Sciatic nerve (tissue), 2 donors: ENCODE measurements at places on chromosomes 3 and 15. TPM values are rescaled to one million over a fixed set of nuclear protein-coding genes. Genes with fewer than 3 reads are reported as not detected.

Gene TMCO5A
- total RNA-seq: not detected

Gene SLC27A2
- 0.36 TPM for total RNA-seq

Gene LOXL1
- 16.6 TPM for total RNA-seq

Gene FRMD5
- 6.7 TPM for total RNA-seq

Gene ANKUB1
- total RNA-seq: 2.8 TPM

Gene SOX2
- total RNA-seq: 12.4 TPM

Gene MKRN3
- 2.3 TPM for total RNA-seq

Gene FEZF2
- total RNA-seq: not detected

Gene ZNF80
- total RNA-seq: not detected

Gene AVEN
- 11.4 TPM for total RNA-seq

DNA sequence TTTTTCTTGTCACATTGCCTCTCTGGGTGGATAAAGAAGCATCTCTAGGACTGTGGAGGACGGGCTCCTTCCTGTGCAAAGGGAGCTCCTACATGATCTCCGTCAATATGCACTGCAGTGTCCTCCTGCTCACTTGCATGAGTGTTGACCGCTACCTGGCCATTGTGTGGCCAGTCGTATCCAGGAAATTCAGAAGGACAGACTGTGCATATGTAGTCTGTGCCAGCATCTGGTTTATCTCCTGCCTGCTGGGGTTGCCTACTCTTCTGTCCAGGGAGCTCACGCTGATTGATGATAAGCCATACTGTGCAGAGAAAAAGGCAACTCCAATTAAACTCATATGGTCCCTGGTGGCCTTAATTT, 478 bp downstream of the GPR15 start:
- DNase-seq: no peak

- DNase-seq: no peak
Observed at GRCh38 chr15:63160638-63161037, 3.4 kb upstream of the RPS27L start.

GRCh38 chr3:70989174-70989573, 594.4 kb downstream of the FOXP1 start:
- no peak for DNase-seq

GRCh38 chr3:50588759-50589433, 19.6 kb downstream of the HEMK1 start:
- DNase-seq: no peak

DNA sequence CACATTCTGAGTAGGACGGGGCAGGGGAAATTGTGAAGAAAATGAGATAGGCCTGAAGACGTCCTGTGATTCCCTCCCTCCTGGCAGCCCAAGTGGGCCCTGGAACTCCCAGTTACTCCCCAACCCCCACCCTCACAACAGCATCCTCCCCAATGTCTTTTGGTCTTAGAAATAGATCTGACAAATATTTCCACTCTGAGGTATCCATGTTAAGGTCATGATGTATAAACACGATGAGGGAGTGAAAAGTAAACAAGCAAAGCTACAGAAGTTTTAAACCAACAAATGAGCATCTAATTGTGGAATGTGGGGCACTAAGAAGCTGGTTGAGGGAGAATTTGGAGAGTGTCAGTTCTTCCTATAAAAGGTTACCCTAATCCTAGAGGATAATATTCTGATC, 103.7 kb upstream of the AADACL2 start:
- no peak for DNase-seq

- DNase-seq: no peak
Observed at GRCh38 chr15:85625856-85626255, 168.9 kb downstream of the KLHL25 start.

DNA sequence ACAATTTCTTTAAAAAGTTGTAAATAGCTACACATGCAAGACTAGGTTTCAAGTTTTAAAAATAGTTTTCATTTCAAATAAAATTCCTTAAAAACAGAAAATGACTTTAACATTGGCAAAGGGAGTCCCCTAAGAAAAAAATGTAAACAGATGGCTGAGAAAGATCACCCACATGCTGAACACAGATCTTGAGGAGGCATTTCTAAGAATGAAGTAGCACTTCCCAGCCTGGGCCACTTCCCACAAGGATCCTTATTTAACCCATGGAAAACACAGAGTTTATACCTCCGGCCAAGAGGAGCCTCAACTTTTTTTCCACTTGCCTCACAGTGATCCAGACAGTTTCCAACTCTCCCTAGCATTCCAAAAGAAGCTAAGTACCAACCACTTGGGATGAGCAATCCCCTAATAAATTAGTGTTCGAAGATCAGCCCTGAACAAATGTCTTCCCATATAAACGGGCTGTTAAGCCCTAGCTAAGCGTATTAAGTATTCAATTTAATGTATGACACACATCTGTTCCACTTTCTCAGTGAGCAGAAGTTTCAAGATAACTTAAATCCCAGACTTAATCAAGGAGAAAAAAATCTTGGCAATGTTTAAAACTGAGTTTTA, 61.4 kb downstream of the GADL1 start:
- DNase-seq: no peak

DNA sequence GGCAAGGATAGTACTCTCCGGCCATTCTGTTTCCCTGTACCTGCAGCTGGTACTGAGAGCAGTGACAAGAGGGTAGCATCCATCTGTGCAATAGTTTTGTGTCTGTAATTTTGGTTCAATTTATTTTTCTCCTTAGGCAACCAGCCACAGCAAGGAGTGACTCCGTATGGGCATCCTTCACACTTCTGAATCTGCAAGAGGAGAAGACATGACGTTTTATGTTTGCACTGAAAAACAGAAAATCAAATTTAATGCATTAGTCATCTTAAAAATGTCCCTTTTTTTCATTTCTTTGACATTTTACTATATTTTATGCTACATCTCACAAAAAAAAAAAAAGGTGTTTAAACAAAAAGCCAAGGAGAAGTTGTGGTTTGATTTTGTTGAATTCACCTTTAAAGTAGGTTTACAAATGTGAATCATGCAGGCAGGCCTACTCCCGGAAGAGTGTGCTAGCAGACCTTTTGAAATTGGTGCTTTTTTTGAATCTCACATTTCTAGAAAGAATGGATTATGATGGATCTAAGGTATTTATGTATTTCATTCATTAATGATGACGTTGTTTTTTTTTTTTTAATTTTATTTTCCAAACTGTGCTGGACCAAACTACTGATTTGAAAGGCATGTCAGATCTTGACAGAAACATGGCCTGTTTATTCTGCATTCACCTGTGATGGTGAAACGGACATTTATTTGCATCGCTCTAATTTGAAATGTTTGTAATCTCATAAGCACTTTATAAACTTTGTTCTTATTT, 28.1 kb downstream of the IGSF10 start:
- no peak for DNase-seq

DNA sequence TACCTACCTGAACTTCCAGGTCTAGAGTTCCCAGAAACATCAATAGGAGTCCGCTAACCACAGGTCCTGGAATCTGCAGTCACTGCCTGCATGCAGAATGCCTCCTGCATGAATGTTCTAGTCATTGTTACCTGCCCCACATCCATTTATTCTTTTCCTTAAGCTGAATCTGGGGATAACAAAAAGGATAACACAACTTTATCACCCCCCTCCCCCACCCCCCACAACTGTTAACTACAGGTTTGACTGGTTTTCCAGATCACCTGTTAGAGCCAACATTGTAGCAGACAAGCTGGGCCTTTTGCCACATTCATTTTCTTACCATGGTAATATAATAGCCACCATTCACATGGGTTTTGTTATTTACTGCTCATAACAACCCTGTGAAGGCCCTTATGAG, 4.6 kb upstream of the CTSH start:
- DNase-seq: no peak

DNA sequence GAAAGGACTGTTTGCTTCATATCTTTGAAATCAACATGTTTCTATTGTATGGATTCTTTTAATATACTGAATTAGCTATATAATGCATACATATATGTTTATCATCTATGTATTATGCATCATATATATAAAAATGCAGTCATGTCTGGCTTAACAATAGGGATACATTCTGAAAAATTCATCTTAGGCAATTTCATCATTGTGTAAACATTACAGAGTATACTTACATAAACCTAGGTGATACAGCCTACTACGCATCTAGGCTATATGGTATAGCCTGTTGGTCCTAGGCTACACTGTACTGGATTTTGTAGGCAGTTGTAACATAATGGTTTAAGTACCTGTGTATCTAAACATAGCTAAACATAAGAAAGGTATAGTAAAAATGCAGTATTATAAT, 21.7 kb downstream of the CHMP2B start:
- DNase-seq: no peak

- DNase-seq: no peak
Observed at GRCh38 chr15:51971032-51971374, 575 bp downstream of the LEO1 start.

- DNase-seq: no peak
Observed at GRCh38 chr3:186526256-186526606, 17.9 kb downstream of the CRYGS start.

DNA sequence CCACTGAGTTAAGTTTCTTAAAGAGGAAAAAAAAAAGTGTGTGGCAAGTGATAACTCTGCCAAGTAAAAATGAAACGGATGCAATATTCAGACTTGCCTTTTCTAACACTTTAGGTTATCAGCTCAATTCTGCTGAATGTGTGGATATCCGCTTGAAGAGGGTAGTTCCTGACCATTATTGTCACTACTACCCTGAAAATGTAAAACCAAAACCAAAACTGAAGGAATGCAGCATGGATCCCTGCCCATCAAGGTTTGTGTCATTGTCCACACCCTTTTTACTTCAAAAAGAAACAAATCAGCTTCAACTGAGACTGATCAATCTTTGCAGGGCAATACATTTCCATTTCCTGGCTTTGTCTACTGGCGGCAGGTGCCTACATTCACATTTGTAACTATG, 236.1 kb downstream of the ADAMTSL3 start:
- no peak for DNase-seq

DNA sequence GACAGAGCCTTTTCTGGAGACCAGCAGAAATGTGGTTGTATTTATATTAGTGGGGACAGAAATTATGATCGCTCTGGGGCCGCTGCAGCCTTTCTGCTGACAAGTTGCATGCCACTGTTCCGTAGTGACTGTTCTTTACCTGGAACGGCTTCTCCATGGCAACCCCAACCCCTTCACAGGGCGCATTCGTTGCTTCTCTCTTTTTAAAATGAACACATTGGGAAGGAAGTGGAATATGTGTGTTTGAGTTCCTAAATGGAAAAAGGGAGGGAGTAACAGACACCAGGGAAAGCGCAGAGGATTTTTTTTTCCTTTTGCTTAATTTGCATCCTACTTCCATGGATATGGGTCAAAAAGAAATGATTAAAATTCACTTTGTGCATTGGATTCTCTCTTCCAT, 482.0 kb upstream of the SUCLG2 start:
- no peak for DNase-seq

- DNase-seq: no peak
Observed at GRCh38 chr15:39193611-39194010, 387.3 kb upstream of the THBS1 start.

DNA sequence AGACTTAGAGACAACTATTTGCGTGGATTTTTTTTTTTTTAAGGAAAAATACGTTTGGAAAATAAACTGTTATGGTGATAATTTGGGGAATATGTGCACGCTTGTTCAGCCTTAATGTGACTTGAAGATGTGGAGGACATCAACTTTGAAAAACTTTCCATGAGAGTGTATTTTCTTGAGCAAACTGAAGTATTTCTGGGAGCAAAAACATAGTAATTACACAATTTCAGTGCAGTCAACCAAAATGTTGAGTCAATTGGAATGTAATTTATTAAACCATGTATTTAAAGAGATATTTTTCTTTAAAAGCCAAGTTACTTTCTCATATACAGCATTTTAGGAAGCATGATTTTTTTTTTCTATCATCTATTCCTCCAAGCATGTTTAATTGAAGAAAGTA, 80.3 kb upstream of the FLNB start:
- no peak for DNase-seq

DNA sequence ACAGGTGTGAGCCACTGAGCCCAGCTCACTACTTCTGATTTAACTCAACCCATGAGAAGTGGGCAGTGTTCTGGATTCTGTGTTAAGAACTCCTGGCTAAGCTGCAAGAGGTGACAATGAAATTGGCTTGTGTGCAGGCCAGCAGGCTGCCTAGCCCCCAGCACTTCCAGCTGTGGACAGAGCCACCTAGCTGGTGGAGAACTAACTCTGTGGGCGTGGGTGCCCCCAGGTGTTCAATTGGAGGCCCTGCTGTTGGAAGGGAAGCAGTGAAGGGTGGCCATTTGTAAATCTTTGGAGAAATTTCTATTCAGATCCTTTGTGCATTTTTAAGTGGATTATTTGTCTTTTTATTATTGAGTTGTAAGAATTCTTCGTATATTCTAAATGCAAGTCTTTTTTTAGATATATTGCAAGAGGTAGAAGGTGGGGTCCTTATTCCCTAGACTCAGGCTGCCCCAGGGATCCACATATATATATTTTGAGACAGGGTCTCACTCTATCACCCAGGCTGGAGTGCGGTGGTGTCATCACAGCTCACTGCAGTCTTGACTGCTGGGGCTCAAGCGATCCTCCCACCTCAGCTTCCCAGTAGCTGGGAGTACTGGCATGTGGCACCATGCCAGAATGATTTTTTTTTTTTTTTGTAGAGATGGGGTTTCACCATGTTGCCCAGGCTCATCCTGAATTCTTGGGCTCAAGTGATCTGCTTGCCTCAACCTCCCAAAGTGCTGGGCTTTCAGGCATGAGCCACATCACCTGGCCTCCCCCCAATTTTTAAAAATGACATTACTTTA, 7.2 kb upstream of the SCAMP5 start:
- DNase-seq: no peak

GRCh38 chr3:72996121-72996472, 514 bp upstream of the PPP4R2 start:
- DNase-seq: peak; percentile 65

GRCh38 chr15:43769584-43770228, 7.1 kb downstream of the ELL3 start:
- no peak for DNase-seq

DNA sequence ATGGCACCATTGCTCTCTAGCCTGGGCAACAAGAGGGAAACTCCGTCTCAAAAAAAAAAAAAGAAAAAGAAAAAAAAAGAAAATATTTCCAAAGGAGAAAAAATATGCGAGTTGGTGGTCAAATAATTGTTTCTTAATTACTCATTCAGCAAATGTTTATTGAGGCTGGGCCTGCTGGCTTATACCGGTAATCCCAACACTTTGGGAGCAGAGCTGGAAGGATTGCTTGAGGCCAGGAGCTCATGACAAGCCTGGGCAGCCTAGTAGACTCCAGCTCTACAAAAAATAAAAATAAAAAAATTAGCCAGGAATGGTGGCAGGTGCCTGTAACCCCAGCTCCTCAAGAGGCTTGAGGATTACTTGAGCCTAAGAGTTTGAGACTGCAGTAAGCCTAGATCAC, 4.1 kb downstream of the KNL1 start:
- DNase-seq: no peak

- no peak for DNase-seq
Observed at GRCh38 chr15:27668471-27669220, 430.5 kb downstream of the OCA2 start.

GRCh38 chr3:196736670-196737374, 2.8 kb upstream of the PAK2 start:
- DNase-seq: no peak

GRCh38 chr15:93823971-93824913, 407.1 kb upstream of the MCTP2 start:
- no peak for DNase-seq

GRCh38 chr3:39146611-39147591, 6.5 kb downstream of the CSRNP1 start:
- peak; percentile 84 for DNase-seq
